NCI-H1694 (cell line): ENCODE measurements at places on chromosomes 16 and 17.

DNA sequence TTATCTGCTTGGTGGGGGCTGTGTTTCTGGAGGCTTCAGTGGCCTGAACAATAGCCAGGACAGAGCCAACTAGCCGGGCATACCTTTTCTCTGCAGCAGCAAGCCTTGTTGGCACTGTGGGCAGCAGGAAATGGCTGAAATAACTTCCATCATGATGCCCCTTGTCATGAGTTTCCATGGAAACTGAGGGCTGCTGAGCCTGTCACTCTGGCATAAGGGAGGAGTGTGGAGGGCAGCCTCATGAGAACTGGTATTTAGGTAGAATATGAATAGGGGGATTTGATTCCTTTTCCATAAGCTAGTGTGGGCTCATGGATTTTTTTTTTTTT, 39.4 kb downstream of the PLCG2 start:
- DNase-seq = no peak

- no peak for DNase-seq
These were observed 4.8 kb downstream of the ADAP2 start for GRCh38 chr17:30926516-30926915.

DNA sequence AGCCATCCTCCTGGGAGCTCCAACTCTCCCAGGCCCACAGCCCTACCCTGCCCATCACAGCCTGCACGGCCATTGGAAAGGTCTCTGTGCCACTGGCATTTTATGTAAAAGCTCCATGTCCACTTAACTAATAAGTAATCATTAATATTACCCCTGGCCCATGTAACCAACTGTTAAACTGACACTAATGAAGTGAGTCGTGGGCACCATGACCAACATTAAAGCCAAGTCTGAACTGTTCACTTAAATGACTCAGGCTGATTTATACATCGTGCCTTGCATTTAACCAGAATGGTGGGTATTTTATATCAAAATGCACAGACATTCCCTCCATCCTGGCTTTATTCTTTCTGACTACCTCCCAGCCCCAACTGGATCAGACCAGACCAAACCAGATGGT, 229.3 kb downstream of the SOX9 start:
- no peak for DNase-seq

DNA sequence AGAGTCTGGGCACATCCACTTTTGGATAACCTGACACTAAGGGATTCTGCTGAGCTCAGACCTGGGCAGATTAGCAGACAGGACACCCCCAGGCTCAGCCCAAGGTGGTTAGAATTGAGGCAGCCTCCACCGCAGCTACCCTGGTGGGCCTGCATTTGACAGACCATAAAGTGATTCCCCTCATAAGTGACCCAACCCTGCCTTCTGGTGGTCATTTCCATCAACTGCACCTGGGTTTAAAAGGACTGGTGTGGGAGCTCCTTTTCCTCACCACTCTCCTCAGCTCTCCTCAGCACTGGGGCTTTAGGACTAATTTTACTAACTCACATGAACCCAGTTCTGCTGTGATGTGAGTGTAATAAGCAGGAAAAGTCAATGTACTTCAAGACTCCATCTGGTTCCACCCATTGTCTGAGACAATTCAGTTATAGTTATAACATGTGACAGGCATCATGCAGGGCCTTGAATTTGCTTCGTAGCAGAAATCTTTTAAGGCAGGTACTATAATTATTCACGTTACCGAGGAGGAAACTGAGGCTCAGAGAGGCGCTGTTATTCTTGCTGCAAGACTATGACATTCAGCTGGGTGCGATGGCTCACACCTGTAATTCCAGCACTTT, 42.5 kb downstream of the MYH3 start:
- peak; percentile 50 for DNase-seq

DNA sequence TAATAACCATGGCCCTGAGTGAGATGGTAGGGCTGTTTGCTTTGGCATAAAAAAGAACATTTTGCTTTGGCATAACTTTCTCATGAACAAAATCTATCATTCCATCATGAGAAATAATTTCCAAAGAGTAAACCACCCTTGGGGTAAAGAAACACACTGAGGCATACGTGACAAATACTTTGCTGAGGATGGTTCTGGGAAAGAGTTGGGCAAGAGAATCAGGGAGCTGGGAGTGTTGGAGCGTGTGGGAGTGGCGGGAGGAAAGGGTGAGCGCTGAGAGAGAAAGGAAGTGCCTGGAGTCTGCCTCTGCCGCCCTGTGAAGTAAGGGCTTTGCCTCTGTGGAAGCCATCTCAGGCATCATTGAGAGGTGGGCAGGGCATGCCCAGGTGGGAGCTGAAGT, 60.2 kb upstream of the ARHGAP44 start:
- no peak for DNase-seq

DNA sequence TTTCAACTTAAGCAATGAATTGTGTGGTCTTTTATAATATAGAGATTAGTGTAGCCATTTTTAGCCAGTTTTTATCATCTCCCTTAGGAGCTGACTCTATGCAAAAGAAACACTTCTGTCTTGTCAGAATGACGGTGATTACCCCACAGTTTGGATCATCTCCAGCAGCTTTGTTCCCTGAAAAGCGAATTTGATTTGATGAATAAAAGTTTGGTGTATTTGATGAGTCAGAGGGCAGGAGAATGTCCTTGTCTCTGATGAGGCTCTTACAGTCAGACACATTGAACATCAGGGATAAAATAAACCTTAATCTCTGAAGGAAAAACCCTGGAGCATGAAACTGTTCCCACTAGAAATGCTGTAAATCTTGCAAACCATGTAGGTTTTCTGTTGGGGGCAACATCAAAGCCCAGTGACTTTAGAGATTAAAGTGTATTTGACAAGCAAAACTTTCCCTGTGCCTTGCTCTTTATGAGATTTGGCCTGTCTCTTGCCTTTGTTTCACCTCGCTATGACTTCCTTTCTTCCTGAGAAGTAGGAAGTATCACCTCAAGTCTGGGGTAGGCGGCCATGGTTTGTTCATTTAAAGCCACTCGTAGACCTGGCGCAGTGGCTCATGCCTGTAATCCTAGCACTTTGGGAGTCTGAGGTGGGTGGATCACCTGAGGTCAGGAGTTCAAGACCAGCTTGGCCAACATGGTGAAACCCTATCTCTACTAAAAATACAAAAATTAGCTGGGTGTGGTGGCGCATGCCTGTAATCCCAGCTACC, 209.3 kb downstream of the FTO start:
- DNase-seq = no peak

DNA sequence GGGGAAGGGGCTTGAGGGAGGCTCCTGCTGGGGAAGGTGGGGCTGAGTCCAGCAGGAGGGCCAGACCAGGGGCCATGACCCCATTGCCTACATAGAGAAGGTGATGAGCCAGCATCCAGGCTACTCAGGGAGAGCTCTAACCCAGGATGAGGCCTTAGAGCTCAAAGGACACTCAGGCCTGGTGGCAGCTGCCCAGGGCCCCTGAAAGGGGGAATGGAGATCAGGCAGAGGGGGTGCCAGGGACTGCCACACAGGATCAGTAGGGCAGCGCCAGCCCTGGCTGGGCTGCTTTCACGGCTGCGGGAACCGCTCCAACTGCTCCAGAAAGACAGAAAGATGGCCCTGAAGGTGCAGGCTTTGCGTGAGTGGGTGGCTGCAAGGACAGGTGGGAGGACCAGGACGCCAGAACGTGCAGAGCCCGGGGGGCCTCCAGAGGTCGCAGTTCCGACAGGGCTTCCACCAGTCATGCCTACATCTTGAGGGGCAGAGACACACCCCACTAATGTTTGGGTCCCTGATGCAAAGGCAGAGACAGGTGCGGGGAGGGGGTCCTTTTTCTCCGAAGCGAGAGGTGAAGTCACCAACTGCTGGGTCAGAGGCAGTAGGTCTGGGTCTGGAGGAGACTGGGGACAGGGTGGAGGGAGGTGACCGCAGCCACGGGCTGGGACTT, 882 bp upstream of the ATP6V0C start:
- DNase-seq = no peak

- peak; percentile 73 for DNase-seq
These were observed 163.4 kb upstream of the CIBAR2 start for GRCh38 chr16:85275533-85276249.

DNA sequence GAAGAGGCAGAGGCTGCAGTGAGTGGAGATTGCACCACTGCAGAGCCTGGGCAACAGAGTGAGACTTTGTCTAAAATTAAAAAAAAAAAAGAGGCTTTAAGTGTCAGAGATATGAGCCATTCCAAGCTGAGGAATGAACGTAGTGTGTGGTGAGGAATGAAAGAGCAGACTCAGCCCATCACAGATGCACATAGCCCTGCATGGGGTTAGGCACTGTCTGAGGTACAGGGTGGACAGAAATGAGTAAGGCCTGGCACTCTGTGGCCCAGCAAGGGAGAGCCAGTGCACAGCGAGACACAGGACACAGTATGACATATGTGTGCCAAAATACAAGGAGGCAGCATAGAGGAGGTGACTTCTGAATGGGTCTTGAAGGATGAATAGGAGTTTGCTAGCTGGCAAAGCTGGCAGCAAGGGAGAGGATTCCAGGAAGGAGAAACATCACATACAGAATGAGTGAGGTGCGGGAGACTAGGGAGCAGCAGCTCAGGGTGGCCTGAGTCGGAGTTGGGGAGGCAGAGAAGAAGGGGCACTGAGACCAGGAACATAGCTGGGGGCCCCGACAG, 8.7 kb upstream of the ZNF469 start:
- no peak for DNase-seq

DNA sequence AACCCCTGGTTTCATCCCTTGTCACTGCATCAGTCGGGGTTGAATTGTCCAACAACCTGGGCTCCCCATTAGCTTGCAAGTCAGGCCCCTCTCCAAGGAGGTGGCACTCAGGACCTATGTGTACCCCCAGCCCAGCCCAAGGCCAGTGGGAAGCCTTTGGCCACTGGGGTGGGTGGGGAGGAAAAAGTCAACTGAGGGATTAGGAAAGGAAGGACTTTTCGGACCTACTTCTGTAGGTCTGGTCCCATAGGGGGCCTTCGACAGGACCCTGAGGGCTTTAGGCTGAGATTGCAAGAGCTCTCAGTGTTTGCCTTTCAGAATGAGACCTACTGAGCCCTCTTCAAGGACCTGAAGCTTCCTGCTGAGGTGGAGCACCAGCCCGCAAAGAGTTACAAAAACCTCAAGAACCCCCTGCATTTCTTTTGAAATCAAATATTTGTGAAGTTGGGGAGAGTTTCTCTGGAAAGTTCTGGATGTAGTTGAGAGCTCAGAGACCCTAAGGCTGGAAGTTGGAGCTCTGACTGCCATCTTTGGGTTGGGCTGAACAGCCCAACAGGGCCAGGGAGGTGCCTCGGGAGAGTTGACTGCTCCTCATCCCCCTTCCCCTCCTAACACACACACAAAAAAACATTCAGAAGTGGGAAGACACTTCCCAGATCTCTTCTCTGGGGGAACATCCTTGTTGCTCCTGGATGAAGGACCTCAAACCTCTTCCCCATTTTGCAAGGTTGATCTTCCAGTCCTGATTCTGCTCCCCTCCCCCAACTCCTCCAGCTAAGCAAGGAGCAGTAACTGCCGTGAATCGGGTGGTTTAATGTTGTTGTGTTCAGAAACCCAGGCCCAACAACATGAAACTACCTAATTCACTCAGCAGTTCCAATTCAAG, 5.8 kb upstream of the HOXB9 start:
- no peak for DNase-seq

- DNase-seq = peak; percentile 57
These were observed at the start of gene CA10 for GRCh38 chr17:52158450-52159042. TSS of gene CA10 (minus strand) at chr17:52158714.

DNA sequence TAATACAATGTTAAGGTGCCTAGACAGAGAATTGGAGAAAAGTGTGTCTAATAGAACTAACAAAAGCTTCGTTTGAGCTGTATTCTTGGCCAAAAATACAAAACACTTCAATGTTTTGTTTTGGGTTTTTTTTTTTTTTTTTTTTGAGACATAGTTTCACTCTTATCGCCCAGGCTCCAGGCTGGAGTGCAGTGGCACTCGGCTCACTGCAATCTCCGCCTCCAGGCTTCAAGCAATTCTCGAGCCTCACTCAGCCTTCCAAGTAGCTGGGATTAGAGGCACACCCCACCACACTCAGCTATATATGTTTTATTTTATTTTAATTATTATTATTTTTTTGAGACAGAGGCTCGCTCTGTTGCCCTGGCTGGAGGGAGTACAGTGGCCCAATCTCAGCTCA, 38.3 kb upstream of the CARMIL2 start:
- no peak for DNase-seq

- no peak for DNase-seq
These were observed 279.2 kb upstream of the RPL38 start for GRCh38 chr17:73924114-73924908.

- no peak for DNase-seq
These were observed 22.2 kb upstream of the RHOT1 start for GRCh38 chr17:32120141-32120540.

- DNase-seq = no peak
These were observed 24.4 kb downstream of the DHRS7C start for GRCh38 chr17:9766970-9767369.

GRCh38 chr17:73188011-73188410, 4.8 kb upstream of the COG1 start:
- DNase-seq = peak; percentile 69

DNA sequence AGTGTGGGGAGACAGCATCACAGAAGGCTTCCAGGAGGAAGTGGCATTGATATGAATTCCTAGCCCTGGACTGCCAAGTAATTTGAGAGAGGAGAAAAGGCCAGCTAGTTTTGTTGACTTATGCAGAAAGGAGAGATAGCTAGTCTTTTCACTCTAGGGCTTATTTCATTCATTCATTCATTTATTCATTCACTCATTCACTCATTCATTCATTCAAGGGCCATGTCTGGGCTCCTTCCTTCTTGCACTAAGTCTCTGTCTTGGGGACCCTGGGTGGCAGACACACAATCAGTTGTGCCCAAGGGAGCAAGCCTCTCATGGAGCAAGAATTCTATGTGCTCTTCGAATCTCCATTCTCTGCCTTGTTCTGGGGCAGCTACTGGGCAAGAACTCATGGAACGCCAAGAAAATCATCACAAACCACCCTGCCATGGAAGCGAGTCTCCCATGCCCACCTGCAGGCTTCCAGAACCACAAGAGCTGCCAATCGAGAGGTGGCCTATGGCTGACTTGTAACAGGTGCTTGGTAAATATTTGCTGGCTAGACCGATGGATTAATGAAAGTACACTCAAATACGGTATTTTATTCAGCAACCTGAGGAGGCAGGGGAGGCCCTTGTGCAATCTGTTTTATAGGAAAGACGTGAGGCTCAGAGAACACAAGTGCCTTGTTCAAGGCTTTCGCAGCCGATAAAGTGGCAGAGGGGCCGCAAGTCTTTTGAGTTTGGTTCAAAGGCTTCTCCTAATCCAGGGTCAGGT, 223.6 kb downstream of the XYLT1 start:
- DNase-seq = no peak

DNA sequence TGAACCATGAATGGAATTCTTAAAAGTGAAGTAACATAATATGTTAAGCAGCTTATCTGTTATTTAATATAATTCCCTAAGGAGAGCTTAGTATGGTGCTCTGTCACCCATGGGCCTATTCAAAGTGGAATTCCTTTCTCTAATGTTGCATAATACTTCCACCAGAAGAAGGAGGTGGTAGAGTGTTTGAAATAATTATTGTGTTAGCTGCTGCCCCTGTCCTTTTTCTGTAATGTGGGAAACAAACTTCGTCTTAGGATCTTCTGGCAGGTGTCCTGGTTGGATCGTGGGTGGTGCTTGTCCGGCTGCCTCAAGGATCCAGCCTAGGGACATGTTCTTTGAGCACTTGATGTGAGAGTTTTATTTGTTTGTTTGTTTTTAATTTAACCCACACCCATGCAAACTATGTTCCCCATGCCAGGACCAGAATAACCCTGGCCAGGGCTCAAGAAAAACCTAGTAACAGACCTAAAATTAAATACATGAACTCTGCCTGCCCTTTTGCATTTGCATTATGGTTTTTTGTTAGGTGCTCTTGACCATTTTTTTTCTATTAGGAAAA, 46.1 kb downstream of the ZNRF1 start:
- DNase-seq = no peak
